ENCODE measurements at places on chromosomes 16 and 17.

- DNase-seq: no peak
Measured at GRCh38 chr17:36494674-36495073, 8.2 kb downstream of the ZNHIT3 start.

GRCh38 chr17:36918211-36918691 is 19.0 kb upstream of the LHX1 start:
- no peak for DNase-seq

GRCh38 chr17:78497115-78497540 is 80.1 kb downstream of the DNAH17 start:
- peak; percentile 83 for DNase-seq

GRCh38 chr16:4780235-4780634 is 7.9 kb downstream of the SEPTIN12 start:
- no peak for DNase-seq

DNA sequence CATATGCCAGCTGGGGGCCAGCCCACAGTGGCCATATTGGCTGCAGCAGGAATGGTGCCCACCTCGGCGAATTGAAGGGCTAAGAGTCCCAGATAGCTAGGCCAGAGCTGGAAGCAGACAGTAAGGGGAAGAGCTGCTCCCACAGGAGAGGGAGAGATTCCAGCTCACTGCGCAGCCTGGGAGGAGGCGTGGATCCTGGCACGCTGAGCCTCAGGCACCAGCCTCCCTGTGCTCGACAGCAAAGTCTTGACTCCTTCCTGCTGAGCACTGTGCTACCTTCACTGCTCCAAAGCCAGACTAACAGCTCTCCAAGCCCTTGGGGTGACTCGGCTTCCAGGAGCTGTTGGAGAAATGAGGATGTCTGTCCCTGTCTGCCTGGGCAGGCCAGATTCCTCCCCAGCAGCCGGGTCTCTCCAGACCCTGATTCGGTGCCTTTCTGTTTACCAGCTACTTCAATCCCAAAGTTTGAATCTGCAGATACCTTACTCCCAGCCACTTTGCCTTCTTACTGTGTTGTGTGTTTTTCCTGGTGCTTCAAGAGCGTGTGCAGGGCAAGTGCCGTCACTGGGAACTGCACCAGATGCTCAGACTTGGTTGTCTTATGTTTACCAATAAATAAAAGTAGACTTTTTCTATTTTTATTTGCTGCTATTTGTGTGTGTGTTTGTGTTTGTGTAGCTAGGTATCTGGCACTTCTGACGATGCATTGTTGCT is 9.1 kb downstream of the CBX2 start:
- DNase-seq: no peak

DNA sequence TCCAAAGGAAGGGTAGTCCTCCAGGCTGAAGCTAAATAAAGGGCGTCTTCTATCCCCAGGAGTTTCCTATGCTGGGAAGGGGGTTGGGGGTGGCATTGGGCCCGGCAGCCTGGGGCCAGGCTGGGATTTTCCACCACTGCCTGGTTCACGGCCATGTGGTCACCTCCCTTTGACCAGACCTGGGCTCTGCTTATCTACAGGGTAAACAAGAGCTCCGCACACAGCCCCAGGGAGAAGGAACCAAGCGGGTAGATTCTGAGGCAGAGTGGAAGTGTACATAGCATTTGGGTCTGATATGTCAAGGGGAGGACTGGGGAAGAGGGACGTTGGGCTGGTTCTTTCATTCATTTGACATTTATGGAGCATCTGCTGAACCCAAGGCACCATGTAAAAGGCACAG is 27.2 kb upstream of the TMEM220 start:
- DNase-seq: no peak

DNA sequence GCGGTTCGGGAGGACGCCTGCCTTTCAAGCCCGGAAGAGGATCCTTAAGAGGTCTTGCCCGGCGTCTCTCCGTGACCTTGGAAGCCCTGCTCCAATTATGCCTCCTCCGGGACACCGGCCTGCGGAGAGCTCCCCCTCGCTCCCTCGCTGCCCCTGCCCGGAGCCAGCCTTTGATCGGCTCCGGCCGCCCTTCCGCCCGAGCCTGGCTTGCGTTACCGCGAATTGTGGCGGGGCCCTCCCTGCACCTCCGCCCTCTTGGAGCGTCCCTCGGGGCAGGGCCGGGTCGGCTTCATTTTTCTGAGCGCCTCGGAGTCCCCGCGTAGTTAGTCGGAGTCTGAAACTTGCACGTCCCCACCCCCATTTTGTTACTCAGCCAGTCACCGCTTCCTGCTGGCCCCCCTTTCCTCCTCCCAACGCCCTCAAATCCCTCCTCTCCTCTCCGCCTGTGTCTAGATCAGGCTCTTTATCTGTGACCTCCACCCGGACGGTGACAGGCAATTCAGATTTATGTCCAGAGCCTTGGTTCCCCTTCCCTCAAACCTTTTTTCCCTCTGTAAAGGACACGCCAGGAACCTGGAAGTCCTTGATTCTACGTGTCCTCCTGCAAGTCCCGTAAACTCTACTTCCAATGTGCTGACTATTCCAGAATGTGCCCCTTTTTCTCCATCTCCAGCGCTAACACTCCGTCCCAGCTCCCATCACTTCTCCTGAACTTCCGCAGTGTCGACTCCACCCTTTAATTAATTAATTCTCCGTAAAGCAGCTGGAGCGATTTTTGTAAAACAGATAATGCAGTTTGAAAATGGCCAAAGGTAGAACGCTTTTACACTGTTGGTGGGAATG is 569 bp upstream of the RABEP2 start:
- DNase-seq: no peak

GRCh38 chr17:20122254-20122879 is 113.2 kb downstream of the SPECC1 start:
- peak; percentile 24 for DNase-seq

GRCh38 chr17:51508048-51508447 is 247.7 kb downstream of the UTP18 start:
- peak; percentile 18 for DNase-seq

DNA sequence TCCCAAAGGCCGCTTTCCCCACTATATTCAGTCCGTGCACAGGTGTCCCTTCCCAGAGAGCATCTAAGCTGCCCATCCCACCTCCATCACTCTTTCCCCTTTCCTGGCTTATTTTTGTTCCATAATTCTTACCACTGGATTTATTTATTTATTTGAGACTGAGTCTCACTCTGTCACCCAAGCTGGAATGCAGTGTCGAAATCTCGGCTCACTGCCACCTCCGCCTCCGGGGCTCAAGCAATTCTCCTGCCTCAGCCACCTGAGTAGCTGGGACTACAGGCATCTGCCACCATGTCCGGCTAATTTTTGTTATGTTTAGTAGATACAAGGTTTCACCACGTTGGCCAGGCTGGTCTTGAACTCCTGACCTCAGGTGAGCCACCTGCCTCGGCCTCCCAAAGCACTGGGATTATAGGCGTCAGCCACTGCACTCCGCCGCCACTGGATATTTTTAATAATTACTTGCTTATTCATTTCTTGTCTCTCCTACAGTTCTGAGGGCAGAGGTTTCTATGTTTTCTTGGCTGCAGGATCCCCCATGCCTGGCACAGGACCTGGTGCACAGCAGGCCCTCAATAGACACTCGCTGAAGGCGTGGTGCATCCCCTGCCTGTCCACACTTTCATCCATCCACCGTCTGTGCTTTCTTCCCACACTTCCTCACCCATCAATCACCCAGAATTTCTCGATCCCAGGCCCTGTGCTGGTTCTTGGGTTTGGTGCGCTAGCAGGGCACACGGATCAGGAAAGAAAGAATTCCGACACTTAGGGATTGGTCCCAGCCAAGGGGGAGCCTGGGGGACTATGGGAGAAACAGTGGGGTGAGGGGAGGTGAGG is 9.9 kb upstream of the ADGRG1 start:
- no peak for DNase-seq

GRCh38 chr17:28926786-28927185 is 23.9 kb upstream of the DHRS13 start:
- DNase-seq: no peak

- no peak for DNase-seq
Measured at GRCh38 chr17:21353326-21354010, 22.7 kb upstream of the KCNJ12 start.

GRCh38 chr17:50955160-50955559 is 89.0 kb upstream of the TOB1 start:
- DNase-seq: no peak

- no peak for DNase-seq
Measured at GRCh38 chr16:8943966-8944759, 19.5 kb downstream of the USP7 start.

- peak; percentile 56 for DNase-seq
Measured at GRCh38 chr16:54277845-54278703, 8.5 kb downstream of the IRX3 start.

- no peak for DNase-seq
Measured at GRCh38 chr17:64264891-64265290, 1.8 kb upstream of the TEX2 start.

DNA sequence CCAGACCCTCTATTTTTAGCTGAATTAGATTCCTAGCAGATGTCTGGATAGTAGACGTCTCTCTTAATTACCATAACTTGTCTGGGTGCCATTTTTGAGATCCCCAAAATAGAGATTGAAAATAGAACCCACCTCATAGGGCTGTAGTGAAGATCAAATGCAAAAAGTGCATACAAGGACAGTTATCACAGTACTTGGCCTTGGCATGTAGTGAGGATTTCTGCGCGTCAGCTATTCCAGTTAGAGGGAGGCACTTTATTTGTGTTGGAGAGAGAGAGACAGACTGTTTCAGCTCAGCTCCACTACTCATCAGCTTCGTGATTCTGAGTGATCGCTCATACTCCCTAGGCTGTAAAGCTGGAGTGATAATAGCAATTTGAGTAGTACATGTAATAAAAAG is 59.6 kb upstream of the CDH13 start:
- DNase-seq: no peak

GRCh38 chr17:65482201-65482600 is 79.2 kb downstream of the AXIN2 start:
- DNase-seq: no peak

DNA sequence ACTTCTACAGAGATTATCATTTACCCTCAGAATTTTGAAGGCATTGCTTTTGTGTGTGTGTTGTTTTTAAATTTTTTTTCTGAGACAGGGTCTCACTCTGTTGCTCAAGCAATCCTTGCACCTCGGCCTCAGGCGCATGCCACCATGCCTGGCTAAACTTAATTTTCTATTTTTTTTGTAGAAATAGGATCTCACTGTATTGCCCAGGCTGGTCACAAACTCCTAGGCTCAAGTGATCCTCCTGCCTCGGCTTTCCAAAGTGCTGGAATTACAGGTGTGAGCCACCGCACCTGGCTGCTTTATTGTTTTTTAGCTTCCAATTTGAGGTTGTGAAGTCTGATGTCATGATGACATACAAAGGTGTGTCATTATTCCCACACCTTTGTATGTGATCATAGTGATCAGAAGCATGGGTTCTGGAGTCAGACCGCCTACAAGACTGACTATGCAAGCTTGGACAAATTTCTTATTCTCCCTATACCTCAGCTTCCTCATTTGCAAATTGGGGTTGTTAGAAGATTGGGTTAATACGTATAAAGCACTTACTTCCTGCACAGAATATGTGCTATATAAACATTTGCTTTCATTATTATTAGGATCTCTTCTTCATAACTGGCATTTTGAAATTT is 5.8 kb downstream of the SEPHS2 start:
- DNase-seq: no peak

GRCh38 chr17:48561884-48562810 is 16.0 kb downstream of the HOXB4 start:
- DNase-seq: no peak

DNA sequence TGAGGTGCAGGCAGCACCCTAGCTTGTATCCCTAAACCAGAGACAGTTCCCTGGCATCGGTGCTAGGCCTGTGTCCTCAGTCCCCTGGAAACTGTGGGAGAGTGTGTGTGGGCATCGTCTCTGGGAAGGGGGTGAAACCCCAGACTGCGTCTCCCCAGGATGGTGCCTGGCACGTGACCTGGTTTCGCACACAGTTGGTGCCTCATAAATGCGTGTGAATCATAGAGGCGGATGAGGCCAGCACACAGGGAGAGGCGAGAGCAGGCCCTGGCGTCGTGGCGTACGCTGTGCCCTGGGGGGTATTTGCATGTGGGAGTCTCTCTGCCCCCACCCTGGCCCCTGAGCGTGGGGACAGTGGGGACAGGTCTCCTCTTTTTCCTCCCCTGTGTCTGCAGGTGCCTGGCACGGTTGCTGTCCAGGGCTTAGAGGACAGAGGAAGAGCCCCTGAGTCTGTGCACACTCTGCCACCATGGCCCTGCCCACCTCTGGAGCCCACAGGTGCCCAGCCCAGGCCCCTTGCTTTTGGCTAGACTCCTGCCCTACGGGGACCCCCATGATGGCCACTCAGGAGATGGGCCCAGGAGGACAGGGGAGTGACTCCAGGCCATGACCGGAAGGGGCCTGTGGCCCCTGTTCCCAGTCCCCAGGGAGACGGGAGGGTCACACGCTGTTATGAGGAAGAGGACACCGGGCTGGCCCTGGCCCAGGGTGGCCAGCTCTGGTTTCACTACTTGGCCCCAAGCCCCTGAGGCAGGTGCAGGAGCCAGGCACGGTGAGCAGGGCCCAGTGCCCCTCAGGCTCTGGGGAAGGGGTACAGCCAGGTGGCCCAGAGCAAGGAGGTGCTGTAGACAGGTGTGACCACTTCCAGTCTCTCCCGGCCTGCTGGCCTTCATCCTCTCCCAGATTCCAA is 1.3 kb upstream of the FSCN2 start:
- no peak for DNase-seq

- DNase-seq: no peak
Measured at GRCh38 chr16:65822148-65822547, 544.3 kb upstream of the CDH5 start.

DNA sequence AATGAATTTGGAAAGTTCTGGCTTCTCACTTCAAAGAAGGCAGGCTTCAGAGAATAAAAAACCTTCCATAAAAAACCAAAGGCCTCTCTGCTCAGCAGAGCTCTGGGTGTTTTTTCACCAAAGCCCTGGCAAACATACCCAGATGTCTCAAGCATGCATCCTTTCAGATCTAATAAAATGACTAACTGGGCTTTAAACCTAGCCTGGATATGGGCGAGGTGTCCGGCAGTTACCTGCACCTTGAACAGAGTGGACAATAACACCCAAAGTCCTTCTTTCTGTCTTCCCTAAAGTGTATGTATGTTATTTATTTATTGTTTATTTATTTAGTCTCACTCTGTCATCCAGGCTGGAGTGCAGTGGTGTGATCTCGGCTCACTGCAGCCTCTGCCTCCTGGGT is 469.3 kb downstream of the XYLT1 start:
- DNase-seq: no peak

GRCh38 chr17:338442-339192 is 14.0 kb downstream of the RPH3AL start:
- DNase-seq: no peak

GRCh38 chr17:37406635-37407461 is at the start of the genes ACACA and TADA2A:
Gene ACACA, minus strand, starts transcription at chr17:37406836. Its CDS starts 537 bp downstream, at chr17:37406299.
Gene TADA2A, plus strand, starts transcription at chr17:37406886. Its CDS starts 4,480 bp downstream, at chr17:37411366.
- DNase-seq: peak; percentile 68

DNA sequence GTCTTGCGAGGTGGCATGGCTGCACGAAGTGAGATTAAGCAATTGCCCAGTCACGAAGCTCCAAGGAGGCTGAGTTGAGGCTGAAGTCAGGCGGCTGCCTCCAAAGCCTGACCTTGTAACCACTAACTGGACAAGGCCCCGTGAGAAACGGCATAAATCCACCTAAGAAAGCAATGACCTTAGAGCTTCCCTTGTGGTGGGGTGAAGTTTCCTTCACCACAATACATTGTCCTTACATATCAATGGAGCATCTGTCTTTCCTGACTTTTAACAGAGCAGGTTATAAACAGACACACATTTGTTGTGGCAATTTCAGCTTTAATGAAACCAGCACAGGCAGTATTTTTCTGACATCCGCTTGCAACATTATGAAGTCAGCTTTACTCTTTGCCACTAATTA is 2.5 kb upstream of the MED9 start:
- no peak for DNase-seq
